ENCODE measurements at places on chromosomes 13 and 19.

GRCh38 chr13:94352057-94352456, 127.4 kb downstream of the DCT start:
- DNase-seq: no peak

GRCh38 chr19:991174-991931, 7.2 kb downstream of the WDR18 start:
- DNase-seq: no peak

- DNase-seq: no peak
These were observed 278.7 kb downstream of the PCDH9 start for GRCh38 chr13:66951426-66951825.

GRCh38 chr13:21526707-21527540, 67.8 kb upstream of the ZDHHC20 start:
- DNase-seq: no peak

DNA sequence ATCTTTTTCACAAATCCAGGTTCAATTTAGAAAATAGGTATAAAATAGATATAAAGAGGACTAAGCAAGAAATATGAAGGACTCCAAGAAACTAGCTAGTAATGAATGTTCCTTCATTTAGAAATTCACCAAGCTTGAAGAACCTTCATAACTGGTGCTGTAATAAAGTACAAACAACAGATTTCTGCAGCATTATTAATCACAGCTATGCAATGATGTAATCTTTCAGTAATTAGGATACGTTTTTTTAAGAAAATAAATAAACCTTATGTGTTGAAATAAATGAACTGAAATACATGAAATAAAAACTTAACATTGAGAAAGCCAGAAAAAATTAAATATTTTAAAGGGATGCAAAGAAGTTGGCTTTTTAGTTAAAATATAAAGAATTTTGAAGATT, 236.1 kb downstream of the RGCC start:
- no peak for DNase-seq

DNA sequence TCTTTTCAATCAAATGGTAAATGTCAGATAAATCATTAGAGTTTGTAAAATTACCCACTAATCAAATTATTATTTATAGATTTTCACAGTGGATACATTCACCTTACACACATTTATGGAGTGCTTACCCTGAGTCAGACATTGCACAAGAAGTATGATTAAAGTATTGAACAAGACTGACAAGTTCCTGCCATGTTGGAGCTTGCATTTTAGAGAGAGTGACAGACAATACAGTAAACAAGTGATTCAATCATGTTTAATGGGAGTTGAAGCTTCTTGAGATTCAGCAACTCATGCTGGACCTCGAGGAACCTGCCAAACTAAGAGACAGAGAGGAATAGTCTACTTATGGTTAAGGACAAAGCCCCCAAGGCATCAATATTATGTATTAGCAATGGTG, 487.8 kb downstream of the PCDH17 start:
- no peak for DNase-seq

DNA sequence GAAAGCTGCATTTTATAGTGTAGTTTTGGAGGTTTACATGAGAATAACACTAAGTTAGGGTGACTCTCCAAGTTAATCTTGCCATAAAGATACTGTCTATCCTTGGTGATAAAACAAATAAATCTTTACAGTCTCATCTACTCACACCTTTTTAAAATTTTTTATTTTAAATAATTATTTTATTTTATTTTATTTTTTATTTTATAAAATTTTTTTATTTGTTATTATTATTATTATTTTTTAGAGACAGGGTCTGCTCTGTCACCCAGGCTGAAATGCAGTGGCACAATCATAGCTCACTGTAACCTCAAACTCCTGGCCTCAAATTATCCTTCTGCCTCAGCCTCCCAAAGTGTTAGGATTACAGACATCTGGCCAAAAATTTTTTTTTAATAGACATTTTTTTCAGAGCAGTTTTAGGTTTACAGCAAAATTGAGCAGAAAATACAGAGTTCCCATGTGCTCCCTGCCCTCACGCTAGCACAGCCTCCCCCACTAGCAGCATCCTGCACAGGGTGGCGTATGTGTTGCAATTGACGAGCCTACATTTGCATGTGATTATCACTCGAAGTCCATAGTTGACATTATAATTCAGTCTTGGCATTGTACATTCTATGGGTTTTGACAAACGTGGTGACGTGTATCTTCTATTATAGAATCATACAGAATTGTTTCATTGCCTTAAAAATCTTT, 41.0 kb downstream of the RASL11A start:
- DNase-seq: no peak

DNA sequence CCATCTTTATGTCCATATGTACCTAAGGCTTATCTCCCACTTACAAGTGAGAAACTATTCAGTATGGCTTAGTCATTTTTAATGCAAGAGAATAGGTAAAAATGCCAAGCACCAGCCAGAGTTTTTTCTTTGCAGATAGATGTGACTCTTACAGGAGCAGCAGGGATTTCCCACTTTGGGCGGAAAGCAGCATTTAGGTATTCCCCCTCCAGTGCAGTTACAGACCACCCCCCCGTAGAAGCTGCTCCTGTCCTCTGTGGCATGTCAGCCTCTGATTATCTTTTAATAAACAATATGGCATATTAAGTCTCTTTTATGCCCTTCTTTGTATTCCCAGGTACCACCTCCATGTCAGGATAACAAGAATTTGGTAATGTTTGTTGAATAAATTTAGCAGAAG, 24.7 kb upstream of the USPL1 start:
- no peak for DNase-seq

DNA sequence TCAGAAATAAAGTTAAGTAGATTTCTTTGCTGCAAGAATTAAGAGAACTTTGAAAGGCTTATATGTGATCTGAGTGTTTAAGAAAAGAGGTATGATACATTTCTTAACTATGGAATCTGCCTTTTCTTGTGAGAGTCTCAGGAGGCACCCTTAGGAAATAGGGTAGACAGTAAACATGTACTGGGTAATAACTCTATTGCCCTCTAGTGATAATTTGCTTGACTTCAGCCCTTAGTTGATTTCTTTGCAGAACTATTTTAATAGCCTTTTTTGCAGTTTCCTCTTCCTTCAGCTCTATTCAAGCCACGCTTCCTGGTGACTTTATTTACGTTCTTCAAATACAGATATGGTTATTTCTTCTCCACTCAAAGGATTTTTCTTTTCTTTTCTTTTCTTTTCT, 37.0 kb upstream of the CCNA1 start:
- DNase-seq: no peak
